Stimulated activated CD8-positive, alpha-beta memory T cell treated with anti-CD3 and anti-CD28 coated beads, Interleukin-15, amount 100 ng/mL, for 4 hours (primary cell): ENCODE measurements at places on chromosomes 2 and 18.

DNA sequence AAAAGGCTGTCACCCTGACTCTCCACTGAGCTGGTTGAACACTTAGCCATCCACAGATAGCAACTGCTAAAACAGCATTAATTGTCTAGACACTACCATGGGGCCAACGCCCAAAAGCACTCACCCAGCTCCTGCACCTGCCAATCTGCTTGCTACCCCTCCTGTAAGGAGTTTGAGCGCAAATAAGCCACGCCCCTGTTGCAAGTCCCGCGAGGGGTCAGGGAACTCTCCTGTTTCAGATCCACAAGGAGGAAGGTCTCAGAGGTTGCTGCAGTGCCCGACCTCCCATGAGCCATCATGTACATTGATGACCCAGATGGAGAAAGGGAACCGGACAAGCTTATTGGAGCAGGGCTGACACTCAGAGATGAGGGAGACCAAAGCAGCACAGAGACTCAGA, 106.8 kb downstream of the ZNF516 start:
- DNase-seq: no peak

GRCh38 chr2:27489118-27489497, 435 bp downstream of the IFT172 start:
- DNase-seq: no peak

- no peak for DNase-seq
Measured at GRCh38 chr2:237486334-237486818, 675 bp upstream of the MLPH start.

DNA sequence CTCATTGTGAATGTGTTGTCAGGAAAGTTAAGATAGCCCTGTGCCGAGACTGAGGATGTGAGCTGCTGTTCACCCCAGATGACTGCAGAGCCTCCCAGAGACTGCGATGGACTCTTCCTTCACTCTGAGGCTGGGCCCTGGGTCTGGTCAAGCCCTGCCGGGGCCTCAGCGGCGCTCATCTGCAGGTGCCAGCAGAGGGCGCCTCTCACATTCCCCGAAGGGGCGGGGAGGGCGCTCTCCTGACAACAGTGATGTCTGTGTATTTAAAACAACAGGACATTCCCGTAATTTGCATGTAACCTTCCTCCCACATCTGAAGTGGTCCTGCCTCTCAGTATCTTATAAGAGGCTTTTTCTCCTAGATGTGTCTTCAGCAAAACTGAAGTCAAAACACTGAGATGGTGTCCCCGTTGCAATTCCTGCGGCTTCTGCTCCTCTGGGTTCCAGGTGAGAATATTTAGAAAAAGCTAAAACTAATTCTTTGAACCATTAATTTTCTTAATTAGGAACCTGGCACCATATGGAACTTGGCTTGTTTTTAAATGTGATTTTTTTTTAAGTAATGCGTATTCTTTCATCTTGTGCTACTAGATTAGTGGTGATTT, 1377.9 kb downstream of the RPIA start:
- DNase-seq: no peak

DNA sequence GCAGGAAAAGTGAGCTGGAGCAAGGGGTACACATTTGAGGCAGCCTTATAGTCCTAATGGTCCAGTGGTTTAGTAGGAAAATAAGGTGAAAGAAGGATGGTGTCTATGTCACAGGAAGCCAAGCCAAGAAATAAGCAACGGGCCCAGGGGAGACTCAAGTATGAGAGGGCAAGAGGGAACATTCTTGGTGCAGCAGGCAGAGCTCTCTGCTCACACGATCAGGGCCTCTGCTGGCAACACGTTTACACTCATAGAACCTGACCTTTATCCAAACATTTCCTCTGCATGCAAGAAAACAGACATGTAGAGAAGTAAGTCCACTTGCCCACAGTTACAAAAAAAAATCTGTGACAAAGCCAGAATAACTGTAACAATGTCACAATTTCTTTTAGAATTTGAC, 32.6 kb upstream of the LRRC30 start:
- no peak for DNase-seq

DNA sequence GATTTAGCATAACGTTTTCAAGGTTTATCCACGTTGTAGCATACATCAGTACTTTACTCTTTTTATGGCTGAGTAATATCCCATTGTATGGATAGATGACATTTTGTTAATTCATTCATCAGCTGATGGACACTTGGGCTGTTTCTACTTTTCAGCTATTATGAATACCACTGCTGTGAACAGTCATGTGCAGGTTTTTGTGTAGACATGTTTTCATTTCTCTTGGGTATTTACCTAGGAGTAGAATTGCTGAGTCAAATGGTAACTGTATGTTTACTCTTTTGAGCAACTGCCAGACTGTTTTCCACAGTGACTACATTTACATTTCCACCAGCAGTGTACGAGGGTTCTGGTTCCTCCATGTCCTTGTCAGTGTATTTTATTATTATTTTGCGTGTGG, 33.9 kb downstream of the COX7A2L start:
- DNase-seq: no peak
